Activated naive CD8-positive, alpha-beta T cell treated with anti-CD3 and anti-CD28 coated beads, Interleukin-2, amount 10 ng/mL, durations not matched to agents 7 days and 5 days (primary cell): ENCODE measurements at places on chromosomes 13 and 19. TPM values are rescaled to one million over a fixed set of nuclear protein-coding genes. Genes with fewer than 3 reads are reported as not detected.

DNA sequence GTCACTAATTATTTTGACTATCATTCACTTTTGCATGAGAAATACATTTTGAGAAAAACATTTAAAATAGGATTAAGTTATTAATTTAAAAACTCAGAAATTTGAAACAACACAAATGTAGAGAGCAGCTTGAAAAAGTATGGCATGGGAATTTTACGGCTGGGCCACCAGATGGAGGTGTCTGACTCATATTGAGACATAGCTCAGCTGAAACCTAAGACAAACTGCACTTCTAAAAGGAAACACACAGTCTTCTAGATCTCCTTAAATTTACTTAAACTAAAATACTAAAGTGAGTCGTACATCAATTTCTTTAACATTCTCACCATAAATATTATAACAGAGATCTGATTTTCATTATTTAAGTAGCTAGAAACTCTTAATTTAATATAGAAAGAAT, 41.9 kb upstream of the POSTN start:
- DNase-seq, result no peak

Gene ETFB
- total RNA-seq, result 121 TPM

DNA sequence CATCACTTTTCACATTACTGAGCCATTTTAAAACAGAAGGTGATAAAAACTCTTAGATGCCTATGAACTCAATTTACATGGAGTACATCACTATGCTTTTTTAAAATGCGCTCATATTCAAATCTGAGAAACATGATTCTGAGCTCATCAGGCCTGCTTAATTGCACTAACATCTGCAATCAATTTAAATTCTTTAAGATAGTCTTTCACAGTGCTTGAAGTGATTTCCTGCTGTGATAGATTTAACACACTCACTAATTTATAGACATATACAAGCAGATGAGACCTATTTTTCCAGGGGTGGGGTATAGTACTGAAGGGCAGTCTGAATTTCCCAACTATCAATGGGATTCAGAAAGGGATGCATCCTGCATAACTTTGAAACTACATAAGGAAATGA, 82.9 kb downstream of the DIAPH3 start:
- no peak for DNase-seq

Gene TYROBP
- total RNA-seq, result 11.2 TPM

GRCh38 chr19:18457483-18458331, 19.8 kb upstream of the ISYNA1 start:
- DNase-seq, result no peak
